ENCODE measurements at places on chromosomes 13 and 19. TPM values are rescaled to one million over a fixed set of nuclear protein-coding genes. Genes with fewer than 3 reads are reported as not detected.

Gene LRP3
- total RNA-seq: not detected

DNA sequence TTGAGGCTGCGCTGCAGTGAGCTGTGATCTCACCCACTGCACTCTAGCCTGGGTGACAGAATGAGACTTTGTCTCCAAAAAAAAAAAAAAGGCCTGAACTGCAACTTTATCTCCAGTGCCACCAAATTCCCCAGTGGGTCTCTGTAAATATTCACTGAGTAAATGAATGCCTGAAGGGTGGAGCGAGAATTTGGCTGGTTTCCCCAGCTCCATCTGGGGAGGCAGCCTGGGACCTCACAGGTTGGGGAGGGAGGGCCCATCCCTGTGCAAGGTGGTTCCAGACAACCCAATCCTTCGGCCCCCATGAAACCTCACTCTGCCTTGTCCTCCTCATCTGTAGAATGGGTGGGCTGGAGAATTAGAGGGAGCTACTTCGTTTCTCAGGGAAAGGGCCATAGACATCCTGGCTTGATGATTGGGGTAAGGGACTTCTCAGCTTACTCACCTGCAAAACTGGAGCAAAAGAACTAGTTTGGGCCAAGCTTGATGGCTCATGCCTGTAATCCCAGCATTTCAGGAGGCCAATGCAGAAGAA, 4.2 kb upstream of the PKN1 start:
- no peak for ATAC-seq

DNA sequence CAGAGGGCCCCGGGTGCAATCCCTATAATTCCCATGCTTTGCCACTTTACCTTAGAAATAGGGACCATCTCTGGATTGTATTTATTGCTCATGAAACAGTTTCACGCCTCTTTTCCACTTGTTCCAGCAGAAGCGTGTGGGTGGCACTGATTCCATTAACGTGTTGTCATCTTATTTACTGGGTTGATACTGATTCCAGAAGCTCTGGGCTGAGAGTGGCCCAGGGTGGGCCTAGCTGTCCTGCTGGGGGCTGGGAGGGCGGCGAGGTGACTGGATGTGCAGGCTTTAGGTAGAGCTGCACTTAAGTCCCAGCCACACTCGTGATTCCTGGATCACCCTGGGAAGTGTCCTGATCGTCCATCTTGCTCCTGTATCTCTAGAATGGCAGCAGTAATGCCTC, 155.0 kb downstream of the TEX29 start:
- no peak for ATAC-seq

DNA sequence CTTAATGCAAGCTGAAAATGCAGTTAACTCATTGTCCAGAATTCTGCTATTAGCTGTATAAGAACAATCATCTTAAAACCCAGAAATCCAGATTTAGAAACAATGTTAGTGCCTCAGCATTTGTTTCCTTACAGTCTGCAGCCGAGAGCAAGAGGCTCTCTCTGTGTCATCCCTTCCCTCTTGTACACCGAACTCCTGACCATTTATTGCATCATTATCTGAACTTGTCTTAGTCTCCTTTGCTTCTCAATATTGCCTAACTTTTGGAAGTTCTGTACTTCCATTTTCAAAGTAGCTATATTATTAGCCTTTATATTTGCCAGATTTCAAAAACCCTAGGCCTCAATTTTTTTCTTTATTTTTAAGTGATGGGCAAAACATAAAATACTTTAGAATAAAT, 27.1 kb downstream of the RNASEH2B start:
- no peak for ATAC-seq

- ATAC-seq: no peak
These were observed 870 bp downstream of the ZNF442 start for GRCh38 chr19:12364391-12365235.

GRCh38 chr19:42316223-42317211, 3.4 kb downstream of the TMEM145 start:
- peak; percentile 56 for ATAC-seq

DNA sequence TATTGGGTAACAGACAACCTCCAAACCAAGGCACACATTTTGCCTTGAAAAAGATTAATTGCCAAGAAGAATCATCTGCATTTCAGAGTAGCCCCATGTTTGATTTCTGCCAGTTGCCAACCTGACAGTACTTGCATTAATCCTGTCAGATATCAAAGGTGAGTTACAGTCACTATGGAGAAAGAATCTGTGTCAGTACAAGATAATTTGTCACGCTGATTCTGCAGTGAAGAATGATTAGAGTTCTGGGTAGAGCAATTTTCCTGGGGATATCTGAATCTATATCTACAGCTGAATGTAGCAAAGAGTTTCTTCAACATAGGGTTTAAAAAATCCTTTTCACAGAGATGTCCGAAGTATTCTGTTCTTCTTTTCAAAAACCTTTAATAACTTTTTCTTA, 150.7 kb downstream of the AKAP11 start:
- ATAC-seq: no peak

Gene PNMA8A
- not detected for total RNA-seq

Gene CIRBP
- total RNA-seq: 150 TPM

Measured in activated T-helper 17 cell treated with anti-CD3 and anti-CD28 coated beads, Interleukin-2, amount 50 U/mL, for 72 hours (primary cell).